ENCODE measurements at places on chromosomes 16 and 17.

DNA sequence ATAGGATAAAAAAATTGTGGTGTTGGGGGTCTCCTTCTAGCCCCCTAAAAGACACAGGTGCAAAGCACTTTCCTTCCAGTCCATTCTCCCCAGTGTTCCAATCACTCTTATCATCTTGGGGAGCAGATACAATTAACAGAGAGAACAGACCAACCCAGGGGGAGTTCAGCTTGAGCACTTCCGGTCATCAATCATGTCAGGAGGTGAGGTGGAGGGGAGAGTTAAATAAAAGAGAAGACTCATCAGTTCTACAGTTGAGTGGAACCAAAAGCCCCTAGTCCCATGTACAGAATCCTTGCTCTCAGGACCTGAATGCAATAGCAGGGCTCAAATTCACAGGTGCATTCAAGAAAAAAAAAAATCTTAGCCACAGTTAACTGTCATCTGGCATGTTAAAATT is 122.3 kb downstream of the DYNLRB2 start:
- DNase-seq, result no peak

DNA sequence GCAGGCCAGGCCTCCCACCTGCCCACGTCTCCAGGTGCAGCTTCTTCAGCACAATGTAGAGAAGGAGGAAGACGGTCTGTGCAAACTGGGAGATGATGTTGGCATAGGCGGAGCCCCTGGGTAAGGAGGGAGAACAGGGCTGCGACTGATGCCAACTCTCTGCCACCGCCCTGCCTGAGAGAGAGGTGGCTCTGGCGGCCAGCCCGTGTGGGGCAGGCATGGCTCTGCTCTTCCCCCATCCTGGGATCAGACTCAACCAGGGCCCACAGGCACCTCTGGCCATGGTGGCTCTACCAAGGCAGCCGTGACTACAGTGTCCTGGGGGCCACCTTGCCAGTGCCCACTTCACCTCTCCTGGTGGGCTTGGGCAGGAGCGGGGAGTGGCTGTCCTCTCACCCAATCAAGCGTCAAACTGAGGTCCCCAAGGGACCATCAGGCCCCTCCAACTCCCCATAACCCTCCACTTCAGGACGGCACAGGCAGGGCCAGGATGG is 8.6 kb downstream of the SLC47A2 start:
- DNase-seq, result no peak

DNA sequence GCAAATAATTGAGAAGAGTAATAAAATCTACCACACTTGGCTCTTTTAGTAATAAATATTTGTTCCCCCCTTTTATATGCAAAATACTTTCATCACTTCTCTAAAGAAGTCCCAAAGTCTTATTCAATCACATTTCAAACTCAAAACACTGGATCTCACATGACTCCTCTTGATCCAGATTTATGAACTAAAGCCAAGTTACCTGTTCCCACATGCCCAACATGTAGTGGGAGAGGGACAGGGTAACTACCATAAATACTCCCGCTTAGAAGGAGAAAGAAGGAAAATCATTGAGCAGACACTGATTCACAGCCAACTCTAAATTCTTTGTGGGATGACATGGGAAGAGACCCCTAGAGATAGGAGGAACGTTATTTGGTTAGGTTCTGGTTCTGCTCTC is 64.9 kb upstream of the PMFBP1 start:
- no peak for DNase-seq

DNA sequence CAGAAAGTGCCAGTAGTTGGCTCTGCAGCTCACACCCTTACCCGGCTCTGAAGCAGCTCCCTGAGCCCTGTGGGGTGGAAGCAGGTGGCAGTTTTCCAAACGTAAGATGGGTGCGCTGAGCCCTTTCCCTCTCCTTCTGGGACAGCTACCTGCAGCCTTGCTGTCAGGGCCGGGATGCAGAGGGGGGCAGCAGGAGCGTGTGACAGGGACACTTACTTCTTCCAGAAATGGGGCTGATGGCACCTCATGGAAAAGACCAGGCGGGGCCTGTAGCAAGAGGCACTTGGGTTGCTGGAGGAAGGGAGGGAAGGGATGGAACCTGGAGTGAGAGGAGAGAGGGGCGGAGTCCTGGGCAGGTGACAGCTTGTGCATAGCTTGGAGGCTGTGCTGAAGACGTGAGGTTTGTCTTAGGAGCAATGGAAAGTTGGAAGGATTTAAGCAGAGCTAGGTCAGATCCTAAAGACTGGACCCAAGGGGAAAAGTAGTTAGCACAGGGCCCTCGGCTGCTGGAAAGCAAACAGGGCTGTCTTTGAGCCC is 216.8 kb upstream of the RPL38 start:
- DNase-seq, result no peak

GRCh38 chr17:65037157-65037556 is 19.4 kb downstream of the GNA13 start:
- no peak for DNase-seq

GRCh38 chr16:57041182-57042156 is 50.9 kb upstream of the CPNE2 start:
- peak; percentile 66 for DNase-seq

Measured in stimulated activated CD8-positive, alpha-beta memory T cell treated with anti-CD3 and anti-CD28 coated beads, Interleukin-4, amount 100 ng/mL, for 4 hours (primary cell).